ENCODE measurements at places on chromosomes 11 and 22.

DNA sequence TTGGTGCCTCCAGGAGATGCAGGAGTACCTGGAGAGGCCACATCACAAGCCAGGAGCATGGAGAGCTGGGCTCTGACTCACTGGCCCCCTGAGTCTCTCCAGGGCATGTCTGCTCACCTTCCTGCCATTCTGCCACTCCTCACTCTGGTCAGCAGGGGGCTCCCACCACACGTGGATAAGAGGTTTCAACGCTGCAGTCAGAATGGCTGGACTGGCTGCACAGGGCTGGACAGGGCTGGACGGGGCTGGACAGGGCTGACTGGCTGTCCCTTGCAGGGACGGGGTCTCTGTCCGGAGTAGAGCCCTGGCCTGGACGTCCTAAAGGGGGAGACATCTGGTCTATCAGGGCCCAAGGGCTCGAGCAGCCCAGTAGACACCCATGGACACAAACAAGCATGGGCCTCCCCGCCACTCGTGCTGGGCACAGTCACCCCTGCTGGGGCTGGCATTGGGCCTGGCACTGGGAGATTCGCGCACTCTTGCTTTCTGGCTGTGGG, 34.6 kb downstream of the CYTH4 start:
- DNase-seq: peak; percentile 70

GRCh38 chr11:6932145-6932544, 5.9 kb downstream of the ZNF215 start:
- DNase-seq: no peak

GRCh38 chr11:2424811-2425495, 19.4 kb downstream of the TRPM5 start:
- DNase-seq: no peak

GRCh38 chr11:76801736-76802135, 18.6 kb downstream of the TSKU start:
- DNase-seq: no peak

- no peak for DNase-seq
These were observed 268.6 kb downstream of the JRKL start for GRCh38 chr11:96658436-96658835.

- DNase-seq: no peak
These were observed 316.2 kb downstream of the SOX6 start for GRCh38 chr11:16040151-16040550.

All from activated CD4-positive, alpha-beta T cell treated with anti-CD3 and anti-CD28 coated beads, Interleukin-2, amount 50 U/mL, for 48 hours (primary cell).